ENCODE measurements at places on chromosomes 2 and 18.

- no peak for DNase-seq
Measured at GRCh38 chr18:49690312-49690711, 123.0 kb downstream of the ACAA2 start.

GRCh38 chr2:18907508-18907907 lies 318.1 kb upstream of the NT5C1B start:
- DNase-seq, result no peak

DNA sequence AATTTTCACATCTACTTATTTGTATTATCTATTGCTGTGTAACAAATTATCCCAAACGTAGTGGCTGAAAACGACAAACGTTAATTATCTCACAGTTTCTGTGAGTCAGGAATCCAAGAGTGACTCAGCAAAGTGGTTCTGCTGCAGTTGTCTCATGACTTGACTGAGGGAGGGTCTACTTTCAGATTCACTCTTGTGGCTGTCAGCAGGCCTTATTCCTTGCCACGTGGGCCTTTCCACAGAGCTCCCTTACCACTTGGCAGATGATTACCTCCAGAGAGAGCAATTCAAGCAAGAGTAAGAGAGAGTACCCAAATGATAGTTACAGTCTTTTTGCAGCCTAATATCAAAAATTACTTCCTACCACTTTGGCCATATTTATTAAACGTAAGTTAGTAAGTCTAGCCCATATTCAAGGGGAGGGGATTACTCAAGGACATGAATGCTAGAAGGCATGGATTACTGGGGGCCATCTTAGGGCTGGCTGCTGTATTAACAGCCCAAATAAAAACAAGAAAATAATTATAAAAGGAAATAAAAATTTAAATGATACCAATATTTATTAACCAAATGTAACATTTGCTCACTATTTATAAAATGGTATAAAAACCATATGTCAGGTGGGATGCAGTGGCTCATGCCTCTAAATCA lies 48.7 kb upstream of the NBEAL1 start:
- no peak for DNase-seq

GRCh38 chr18:66872277-66872676 lies 268.4 kb upstream of the CDH19 start:
- no peak for DNase-seq

- no peak for DNase-seq
Measured at GRCh38 chr2:25311865-25312575, 29.7 kb downstream of the DNMT3A start.

GRCh38 chr18:48479531-48479930 lies 59.3 kb upstream of the CTIF start:
- DNase-seq, result no peak

DNA sequence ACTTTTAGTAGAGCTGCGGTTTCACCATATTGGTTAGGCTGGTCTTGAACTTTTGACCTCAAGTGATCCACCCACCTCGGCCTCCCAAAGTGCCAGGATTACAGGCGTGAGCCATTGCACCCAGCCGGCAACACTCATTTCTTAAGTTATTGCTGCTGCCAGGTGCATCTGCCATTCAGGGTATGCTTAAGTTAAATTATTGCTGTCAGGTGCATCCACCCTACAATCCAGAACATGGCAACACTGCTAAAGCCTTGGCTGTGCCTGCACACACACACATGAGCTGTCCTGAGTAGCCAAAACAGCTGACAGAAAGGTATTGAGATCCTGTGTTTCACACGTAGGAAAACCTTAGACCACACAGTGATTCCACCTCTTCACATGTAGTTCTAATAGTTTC lies 148.2 kb downstream of the FAM161A start:
- no peak for DNase-seq

DNA sequence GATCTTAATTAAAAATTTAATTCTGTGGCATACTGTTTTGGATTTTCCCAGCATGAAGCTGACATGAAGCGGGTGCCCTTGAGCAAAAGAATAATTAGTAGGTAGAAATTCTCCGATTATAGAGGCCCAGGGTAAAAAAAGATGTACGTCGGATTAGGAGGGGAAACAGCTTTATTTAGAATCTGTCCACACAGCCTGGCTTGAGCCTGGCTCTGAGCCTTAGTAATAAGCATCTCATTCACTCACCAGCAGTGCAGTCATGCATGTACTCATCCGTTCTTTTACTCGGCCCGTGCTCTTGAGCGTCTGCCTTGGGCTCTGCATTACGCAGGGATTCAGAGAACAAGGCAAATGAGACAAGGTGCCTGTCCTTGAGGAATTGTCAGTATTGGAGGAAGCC lies 219.3 kb downstream of the AGAP1 start:
- DNase-seq, result no peak

DNA sequence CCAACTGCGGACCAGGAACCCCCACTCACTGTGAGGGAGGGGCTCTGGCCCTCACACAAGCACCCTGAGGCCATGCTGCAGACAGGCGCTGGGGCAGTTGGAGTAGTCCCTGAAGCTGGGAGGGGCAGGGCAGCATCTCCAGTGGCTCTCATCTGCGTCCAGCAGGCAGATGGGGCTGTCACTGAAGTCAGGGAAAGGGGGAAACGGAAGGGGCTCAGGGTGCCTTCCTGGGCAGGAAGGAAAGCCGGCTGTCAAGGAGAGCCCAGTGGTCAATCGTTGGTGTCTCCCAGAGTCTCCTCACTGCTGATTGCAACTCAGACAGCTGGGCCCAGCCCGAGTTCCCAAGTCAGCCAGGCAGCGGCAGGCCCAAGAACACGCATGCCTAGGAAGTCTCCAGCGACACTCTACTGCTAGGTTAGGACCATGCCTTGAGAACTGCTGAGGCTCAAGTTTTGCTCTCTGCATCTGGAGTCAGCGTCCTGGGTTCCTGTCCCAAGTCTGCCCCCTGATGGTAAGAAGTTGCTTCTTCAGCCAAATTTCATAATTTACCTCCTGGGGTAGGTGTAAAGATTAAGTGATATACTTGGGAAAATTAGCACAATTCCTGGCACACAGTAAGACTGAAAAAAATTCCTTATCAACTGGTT lies 27.4 kb upstream of the NMUR1 start:
- DNase-seq, result peak; percentile 72

DNA sequence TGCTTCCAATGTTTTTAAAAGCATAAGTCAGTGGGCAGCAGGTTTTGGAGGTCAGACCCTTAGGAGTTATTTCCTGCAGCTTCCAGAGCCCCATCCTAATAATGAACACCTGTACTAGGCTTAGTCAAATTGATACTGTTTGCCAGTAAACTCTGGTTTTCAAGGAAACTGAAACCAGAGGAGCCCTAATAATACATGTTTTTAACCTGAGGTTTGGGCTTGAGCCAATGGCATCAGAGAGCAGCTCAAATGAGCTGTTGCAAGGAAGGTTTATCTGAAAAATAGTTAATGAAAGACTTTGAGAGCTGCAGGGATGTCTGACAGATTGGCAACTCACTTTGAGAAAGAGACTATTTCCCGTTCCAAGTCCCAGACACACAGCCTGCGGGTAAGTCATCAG lies 54.6 kb downstream of the DCC start:
- no peak for DNase-seq

- DNase-seq, result no peak
Measured at GRCh38 chr2:228689053-228689452, 507.6 kb upstream of the SPHKAP start.

GRCh38 chr2:230885463-230886130 lies 20.9 kb downstream of the ITM2C start:
- DNase-seq, result no peak

DNA sequence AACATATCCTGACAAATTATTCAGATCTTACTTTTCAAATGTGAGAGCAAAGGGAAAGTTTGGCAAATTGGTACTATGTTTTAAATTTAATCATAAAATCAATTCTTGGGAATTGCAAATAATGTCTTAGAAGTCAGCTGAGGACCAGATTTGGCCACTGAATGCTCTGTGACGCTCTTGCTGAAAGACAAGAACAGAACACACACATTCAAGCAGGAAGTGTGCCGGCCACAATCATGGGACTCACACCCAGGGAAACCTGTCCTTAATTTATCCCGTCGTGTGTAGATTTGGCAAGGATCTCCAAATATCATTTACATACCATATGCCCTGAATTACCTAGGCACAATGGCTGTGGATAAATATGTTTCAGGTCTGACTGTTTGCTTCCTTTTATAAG lies 253.1 kb downstream of the TCF4 start:
- no peak for DNase-seq

GRCh38 chr2:39666491-39667101 lies 879 bp downstream of the TMEM178A start:
- no peak for DNase-seq

- no peak for DNase-seq
Measured at GRCh38 chr2:179106342-179106675, 56.4 kb upstream of the CCDC141 start.

- no peak for DNase-seq
Measured at GRCh38 chr2:180709392-180710145, 270.8 kb upstream of the UBE2E3 start.

- DNase-seq, result no peak
Measured at GRCh38 chr2:118720866-118721265, 126.6 kb downstream of the EN1 start.

DNA sequence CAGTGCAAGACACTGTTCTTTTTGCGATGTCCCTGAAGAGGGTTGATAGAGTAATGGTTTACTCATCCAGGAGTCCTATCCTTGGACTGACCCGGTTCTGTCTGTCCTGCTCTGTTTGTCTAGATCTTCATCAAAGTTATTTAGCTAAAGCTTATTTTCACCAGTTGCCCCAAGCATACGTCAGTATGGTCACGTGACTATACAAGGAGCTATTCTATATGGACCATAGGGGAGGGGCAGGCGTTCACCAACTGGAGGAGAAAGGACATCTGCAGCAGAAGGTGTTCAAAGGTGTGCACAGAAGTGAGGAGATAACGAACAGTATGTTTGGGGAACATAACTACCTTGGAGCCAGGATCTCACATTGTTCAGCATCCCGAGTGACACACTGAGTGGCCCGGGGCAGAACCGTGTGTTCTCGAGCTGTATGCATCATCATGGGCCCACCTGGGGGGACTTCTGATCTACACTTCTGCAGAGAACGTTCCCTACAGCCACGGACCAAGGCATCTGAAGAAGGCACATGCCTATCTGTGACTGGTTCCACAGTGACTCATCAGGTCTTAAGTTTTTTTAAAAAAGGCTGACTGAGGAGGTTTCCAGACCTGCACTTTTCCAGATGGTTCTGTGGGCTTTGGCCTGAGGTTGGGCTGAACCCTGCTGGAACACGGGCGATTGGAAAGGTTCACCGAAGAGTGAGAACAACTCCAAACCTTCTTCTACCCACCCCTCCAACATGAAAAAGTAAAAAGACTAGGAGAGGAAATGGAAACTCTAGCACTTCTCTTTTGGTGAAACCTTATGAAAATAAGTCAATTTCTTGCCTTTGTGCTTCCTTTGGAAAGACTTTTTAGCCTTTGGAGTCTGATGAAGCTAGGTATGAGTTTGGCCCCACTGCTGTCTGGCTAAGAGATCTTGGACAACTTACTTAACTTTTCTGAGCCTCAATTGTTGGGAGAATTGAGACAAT lies 68.6 kb upstream of the YWHAQ start:
- no peak for DNase-seq

- DNase-seq, result no peak
Measured at GRCh38 chr2:179861027-179861415, 391 bp downstream of the ZNF385B start.

GRCh38 chr18:63603772-63604171 lies 16.6 kb downstream of the SERPINB13 start:
- DNase-seq, result no peak

DNA sequence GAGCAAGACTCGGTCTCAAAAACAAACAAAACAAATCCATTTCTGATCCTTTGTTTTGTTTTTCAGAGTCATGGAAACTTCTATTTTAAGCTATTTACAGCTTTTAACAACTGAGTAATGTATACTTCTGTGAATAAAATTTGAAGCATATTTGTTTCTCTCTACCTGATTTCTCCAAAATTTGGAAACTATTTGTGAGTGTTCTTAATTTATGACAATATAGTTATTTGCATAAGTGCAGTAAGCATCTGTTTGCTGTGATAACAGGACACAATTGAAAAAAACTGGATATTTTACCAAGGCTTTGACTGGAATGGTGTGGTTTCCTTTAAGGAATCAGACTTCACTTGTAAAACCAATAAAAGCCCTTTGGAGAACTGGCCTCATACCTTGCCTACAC lies 53.3 kb upstream of the GULP1 start:
- no peak for DNase-seq

DNA sequence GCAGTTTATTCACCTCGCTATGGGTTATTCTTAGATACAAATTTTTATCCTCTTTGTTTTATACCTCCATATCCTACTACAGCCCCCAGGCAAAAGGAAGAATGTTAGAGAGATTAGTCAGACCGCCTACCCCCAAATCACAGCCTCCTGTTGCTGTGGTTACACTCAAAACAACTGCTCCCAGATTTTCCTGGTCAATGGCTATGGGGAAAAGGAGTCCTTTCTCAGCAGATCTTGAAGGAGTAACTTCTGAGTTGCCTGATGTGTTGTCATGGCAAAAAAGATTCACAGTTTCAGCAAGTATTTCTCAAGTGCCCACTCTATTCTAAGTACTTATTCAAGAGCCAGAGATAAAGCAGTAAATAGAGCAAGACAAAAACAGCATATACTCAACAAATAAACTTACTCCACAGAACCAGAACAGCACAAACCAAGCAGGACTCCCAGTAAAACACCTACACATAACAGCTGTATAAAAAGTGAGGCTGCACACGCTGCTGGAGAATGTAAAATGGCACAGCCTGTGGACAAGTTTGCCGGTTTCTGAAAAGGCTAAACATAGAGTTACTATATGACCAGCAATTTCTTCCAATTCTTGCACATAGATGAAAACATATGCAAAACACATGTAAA lies 104.8 kb downstream of the NOL10 start:
- no peak for DNase-seq

DNA sequence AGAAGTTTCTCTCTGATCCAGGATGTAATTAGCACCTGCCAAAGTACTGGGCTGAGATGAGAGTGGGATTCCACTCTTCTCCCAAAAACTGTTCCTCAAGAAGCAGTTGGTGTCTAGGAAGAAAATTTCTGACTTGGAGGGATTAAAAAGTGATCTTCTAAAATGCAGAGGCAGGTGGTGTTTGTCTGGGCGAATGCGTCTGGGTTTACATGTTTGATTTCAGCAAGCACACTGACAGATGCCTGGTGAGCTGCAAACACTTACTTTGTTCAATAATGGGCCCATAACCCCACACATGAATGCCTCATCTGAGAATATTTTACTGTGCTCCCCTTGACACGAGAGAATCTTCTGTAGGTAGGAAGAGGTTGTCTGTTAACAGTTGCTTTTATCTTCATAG lies 24.3 kb upstream of the KCNF1 start:
- no peak for DNase-seq

GRCh38 chr2:31203916-31204315 lies 13.4 kb downstream of the CAPN14 start:
- DNase-seq, result no peak

DNA sequence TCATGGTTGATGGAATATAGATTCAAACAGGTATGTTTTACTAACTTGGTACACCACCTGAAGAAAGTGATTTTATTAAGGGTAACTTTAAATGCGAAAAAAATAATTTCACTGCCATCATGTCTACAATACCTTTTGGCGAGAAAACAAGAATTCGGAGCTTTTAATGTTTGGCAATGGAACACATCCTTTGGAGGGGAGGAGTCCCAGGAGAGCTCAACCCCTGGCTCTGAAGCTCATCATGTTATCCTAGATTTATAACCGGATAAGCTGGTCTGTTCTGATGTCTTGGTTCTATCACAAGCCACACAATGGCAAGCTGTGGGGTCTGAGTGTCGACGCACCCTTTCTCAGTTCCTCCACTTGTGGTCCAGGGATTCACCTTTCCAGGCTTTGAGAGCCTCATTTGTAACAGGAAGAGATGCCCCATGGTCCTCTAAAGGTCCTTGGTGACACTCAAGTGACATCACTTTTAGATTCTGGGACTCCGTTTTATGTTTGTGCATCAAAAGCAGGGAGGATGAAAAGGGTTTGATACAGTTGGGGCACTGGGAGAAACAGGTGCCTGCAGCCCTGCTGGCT lies 172.7 kb downstream of the BCL2 start:
- DNase-seq, result no peak
